Fibroblast of lung (primary cell): ENCODE measurements at places on chromosomes 2 and 18.
A peak's percentile ranks its signal among the peaks of the same experiment; 100 is the strongest.

DNA sequence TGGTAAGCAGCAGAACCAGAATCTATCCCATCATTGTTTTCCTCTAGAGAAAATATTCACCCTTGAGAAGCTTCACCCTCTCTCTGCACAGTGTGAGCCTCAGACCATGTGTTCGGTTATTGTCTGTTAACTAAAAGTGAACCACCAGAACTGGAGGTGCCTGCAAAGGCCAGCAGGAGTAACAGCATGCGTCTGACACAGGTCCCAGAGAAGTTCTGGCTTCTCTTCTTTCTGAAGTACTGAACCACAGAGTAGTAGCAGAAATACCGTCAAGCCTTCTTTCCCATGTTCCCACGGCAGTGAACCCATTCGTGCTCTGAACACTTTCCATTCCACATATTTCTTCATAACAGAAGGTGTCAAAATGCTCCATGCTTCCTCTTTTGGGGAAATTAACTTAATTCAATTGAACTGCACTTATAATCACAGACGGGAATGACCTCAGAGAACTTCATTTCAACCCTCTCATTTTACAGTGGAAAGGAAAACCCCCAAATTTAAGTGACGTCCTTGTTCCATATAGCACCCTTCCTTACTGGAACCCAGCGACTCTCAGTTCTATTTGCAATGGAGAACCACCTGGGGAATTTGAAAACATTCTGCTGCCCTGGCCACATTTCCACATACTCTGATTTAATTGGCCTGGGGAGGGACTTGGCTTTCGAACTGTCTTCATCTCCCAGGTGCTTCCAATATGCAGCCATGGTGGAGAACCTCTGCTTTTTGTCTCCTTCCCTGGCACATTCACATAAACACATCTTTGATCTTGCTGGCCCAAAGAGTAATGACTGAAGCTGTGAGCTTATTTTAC, 519.1 kb downstream of the RNF144A start:
- DNase-seq = no peak

GRCh38 chr2:128159437-128159836, 68.4 kb downstream of the UGGT1 start:
- peak; percentile 31 for DNase-seq

- no peak for DNase-seq
Observed at GRCh38 chr2:60486067-60486466, 67.4 kb downstream of the BCL11A start.

DNA sequence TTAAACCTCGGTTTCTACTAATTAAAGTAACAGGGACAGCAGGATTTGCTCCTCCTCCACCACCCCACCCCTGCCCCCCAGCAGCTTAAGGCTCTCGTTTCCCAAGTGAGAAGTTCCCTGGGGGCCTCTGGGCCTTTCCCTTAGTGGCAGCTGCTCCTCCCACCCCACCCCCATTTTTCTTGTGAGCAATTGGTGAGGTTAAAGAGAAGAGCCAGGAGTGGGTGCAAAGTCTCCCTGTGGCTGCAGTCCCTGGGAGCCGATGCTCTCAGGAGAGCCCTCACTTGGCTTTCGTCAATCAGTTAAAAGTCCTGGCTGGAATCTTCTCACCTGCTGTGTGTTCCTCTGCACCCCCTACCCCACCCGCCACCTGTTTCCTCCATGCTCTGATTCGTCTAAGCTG, 48.7 kb upstream of the AGAP1 start:
- no peak for DNase-seq

DNA sequence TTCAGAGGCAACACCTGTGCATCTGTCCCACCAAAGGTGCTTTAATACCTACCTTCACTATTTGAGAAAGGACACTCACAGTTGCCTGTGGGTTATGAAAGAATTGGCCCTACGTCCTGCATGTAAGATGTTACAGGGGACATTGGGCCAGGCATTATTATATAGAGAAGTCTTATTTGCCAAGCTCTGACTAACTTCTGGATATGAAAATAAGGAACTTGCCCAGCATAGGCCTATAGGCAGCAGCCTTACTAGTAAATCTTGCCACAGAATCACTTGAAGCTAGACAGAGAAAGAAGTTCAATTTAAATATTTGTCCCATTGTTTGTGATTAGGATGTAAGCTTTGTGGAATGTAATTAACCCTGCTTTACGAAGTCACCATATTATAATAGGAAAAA, 41.7 kb downstream of the NLRC4 start:
- DNase-seq = no peak
